ENCODE measurements at places on chromosomes 1 and 21.

DNA sequence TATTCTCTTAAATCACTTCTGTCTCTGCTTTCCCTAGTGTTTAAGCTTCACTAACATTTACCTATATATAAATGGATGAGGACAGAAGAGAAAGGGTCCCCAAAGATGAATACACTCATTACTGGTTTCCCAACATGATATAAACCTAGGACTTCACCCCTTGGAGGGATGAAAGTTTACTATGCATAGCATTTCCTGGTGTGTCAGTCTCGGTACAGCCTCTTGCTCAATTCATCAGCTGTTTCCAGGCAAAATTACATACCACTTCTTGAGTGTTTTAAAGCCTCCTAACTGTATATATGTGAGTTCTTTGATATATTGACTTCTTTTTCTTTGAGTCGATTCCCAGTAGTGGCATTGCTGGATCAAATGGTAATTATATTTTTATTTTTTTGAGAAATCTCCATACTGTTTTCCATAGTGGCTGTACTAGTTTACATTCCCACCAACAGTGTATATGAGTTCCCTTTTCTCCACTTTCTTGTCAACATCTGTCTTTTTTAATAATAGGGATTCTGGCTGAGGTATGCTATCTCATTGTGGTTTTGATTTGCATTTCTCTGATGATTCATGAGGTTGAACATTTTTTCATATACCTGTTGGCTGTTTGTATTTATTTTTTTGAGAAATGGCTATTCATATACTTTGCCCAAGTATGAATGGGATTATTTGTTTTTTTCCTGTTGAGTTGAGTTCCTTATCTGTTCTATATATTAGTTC, 259.3 kb upstream of the CACYBP start:
- no peak for DNase-seq

- no peak for DNase-seq
Observed at GRCh38 chr21:42438316-42439205, 34.9 kb downstream of the UBASH3A start.

- DNase-seq = no peak
Observed at GRCh38 chr1:160020196-160020595, 11.6 kb downstream of the PIGM start.

DNA sequence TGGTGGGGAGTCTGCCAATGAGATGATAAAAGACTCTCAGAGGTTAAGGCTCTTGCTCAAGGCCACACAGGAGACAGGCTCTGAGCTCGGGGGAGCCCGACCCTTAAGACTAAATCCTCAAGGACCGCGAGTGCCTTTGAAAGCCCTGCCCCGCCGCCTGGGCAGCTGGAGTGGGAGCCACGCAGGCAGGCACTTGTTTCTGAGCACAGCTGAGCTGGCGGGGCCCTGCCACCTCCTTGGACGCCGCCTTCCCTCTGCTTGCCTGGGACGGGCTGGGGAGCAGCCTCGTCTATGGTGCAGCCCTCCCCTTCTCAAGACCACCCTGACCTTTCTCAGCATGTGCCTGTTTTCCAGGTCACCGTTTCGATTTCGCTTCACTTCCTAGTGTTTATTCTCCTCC, 169.3 kb downstream of the CAMTA1 start:
- DNase-seq = peak; percentile 43

GRCh38 chr1:202355944-202356553, 7.5 kb downstream of the PPP1R12B start:
- DNase-seq = no peak

DNA sequence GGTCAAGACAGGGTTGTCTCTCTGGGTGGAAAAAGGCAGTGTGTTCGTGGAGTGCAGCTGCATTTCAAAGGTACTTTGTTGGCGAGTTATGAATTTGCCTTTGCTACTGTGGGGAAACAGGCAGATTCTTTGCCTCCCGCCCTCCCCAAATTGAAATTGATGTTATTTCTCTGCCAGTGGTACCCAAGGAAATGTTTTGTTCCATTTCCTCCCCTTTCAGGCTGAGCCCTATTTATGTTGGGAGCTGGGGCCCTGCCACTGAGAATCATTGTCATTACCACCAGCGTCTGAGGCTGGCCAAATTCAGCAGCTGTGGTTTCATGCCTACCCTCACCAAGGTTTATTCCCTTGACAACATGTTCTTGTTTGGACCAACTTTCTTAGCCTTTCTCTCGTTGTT, 48.5 kb upstream of the OLIG2 start:
- DNase-seq = no peak

DNA sequence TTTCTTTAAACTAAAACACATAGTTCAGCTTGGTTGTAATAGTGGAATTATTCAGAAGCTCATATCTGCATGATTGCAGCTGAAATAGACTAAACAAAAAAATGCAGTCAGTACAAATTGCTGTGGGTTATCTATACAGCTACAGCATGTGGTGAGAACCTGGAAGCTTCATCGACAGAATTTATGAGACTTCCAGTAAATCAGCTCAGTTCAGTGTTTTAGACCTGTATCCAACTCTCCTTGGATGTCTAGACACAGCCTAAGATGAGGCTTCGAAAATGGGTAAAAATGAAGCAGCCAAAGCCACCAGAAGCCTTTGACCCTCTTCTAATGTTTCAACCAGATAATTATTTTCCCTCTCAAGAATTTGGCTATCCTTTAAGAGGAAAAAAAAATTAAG, 127.1 kb upstream of the C1orf105 start:
- DNase-seq = no peak

- no peak for DNase-seq
Observed at GRCh38 chr1:160768295-160768657, 27.7 kb upstream of the LY9 start.

DNA sequence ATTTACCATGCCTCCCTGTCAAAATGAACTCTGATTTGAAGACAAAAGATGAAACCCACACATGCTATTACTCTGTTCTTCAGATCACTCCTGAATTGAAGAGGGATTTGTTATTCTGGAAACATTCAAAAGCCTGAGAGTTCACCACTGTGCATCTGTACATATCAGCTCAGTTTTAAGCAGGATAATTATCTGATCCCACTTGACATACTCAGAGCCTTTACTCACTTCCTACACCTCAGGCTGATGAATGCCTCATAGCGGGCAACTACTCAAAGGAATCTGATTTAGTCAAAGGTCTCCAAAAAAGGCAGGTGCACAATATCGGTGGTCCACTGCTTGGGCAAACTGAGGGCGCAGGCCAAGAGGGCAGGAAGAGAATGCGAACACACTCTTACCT, 47.5 kb upstream of the LPAR3 start:
- DNase-seq = no peak
